ENCODE measurements at places on chromosomes 12 and 14.

DNA sequence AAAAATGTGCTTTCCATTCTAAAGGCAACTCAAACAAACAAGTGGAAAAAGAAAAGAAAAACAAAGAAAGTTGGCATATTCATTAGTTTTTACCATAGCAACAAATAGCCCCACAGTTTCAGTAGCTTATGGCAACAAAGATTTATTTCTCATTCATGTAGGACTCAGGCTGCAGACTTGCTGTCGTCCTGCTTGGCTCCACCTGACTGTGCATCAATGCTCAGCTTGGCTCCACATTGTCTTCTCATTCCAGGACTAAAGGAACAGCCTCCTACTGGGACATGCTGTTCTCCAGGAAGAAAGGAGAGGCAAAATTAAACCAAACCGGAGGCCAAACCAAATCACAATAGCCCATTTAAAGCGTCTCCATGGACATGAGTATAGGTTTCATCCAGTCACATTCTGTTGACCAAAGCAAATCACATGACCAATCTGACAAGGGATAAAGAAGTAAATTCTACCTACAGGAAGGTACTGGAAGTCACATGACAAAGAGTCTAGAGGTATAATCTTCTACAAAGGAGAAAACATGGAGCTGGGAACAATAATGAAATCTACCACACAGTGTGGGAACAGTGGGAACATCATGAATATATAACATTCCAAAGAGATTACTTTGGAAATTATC, 222.5 kb downstream of the PIK3C2G start:
- no peak for DNase-seq

DNA sequence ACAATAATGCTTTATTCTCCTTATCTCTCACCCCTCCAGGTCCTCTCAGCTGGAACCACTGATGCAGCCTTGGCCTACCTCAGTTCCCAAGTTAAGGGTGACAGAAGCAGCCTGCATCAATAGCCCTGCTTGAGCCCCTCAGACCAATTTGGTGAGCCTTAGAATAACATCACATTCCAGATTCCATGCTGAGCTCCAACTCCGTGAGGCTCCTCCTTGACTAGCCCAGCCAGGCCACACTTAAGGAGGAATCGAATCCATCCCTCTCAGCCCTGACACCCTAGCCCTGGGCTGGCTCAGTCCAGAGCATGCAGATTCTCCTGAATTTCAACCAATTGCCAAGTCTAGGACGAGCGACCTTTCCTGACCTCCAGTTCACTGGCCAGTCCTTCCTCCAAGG, 91.1 kb downstream of the ARMH4 start:
- DNase-seq: no peak

DNA sequence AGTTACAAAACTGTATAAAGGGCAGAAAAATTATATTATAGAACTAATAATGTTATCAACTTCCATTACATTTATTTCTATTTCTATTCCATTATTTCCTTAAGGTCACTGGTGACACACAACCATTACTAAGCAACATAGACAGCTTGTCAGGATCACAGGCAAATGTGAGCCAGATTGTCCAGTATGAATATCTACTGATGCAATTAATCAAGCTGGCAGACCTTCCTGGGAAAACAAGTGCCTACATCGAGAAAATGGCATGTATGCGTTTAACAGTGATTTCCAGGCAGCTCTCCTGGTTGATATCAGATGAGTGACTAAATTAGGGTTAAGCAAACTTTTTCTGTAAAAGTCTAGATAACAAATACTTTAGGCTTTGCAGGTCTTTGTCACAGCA, 36.9 kb upstream of the TSPAN8 start:
- DNase-seq: no peak

GRCh38 chr14:85764822-85765221, 234.9 kb downstream of the FLRT2 start:
- DNase-seq: no peak

DNA sequence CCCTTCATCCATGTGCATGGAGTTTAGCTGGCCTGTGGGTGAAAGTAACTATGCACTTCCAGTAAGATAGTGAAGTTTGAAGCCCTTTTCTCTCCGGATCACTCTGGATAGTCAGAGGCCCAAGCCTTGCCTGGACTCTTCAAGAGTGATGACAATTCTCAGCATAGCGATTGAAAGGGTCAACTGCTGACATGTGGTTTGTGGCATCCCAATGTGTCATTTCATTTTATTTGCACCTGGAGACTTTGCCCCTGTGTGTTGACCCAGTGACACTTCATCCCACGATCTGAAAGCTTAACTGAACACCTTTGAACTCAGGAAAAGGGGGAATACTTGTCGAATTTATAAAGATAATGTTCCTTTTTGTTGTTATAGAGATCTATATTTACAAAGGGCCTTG, 711.9 kb upstream of the TMEM132C start:
- no peak for DNase-seq

DNA sequence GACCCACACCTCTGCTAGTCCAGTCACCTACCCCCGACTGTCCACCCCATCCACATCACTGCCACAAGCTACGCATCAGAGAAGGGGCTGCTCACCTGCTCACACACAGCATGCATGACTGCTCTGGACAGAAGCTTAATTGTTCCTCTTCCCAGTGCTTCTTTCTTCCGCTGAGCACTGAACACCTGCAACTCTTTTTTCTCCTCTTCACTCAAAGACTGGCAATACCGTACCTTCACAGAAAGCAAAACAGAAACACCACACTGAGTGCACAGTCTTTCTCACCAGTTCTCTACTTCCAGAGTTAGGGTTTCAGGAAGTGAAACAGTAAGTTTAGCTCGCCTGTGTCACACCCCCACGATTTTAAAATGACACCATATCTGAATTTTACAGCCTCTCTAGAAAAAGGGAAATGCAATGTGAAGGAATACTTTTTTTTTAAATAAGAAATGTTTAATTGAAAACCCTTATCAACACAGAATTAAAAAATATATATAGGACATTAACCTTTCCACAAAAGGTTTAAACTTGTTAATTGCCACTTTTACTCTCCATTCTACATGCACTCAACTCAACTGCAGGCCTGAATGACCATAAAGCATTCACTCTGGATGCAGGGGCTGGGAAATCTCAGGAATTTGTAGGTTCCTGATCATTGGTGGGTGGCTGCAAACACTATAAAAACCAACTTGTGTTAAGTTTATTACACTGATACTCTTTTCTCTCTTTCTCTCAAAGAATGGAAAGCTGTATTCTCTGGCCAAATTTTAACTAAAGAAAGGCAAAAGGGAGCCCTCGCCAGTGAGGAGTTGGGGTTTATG, 120.0 kb downstream of the PRICKLE1 start:
- no peak for DNase-seq

DNA sequence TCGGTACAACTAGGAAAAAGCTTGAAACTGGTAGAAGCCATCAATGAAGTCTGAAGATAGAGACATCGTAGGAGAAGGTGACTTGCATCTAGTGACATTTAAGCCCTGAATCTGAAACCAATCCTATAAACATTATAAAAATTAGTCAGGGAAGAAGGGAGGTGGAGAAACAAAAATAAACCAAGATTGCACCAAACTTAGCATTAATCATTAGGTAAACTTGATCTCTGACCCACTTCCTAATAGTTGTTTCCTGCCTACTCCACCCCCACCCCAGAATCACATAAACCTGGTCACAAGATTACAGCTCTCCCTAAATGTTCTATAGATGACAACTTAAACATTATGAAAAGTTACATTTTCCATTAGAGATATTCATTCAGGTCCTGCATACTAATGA, 40.4 kb downstream of the TSPAN19 start:
- DNase-seq: no peak

DNA sequence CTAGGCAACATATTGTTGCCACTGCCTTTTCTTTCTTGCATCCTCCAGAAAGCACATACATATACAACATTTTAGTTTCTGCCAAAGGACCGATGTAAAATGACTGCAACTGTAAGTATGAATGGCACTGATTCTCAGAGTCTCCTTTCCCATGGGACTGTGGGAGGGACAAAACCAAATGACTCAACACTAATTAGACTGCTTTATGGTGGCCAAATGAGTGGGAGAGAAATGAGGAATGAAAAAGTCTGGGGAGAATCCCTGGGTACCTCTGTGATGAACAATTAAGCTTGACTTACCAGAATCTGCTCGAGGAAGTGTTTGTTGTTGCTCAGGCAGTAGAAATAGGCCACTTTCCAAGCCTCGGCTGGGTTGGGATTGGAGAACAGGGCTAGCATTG, 10.1 kb downstream of the ZFYVE26 start:
- no peak for DNase-seq

GRCh38 chr14:96095058-96095457, 55.9 kb downstream of the C14orf132 start:
- no peak for DNase-seq

- no peak for DNase-seq
Measured at GRCh38 chr12:83634726-83635267, 948.1 kb downstream of the TMTC2 start.

GRCh38 chr14:43116341-43116740, 1390.7 kb downstream of the FSCB start:
- DNase-seq: no peak

DNA sequence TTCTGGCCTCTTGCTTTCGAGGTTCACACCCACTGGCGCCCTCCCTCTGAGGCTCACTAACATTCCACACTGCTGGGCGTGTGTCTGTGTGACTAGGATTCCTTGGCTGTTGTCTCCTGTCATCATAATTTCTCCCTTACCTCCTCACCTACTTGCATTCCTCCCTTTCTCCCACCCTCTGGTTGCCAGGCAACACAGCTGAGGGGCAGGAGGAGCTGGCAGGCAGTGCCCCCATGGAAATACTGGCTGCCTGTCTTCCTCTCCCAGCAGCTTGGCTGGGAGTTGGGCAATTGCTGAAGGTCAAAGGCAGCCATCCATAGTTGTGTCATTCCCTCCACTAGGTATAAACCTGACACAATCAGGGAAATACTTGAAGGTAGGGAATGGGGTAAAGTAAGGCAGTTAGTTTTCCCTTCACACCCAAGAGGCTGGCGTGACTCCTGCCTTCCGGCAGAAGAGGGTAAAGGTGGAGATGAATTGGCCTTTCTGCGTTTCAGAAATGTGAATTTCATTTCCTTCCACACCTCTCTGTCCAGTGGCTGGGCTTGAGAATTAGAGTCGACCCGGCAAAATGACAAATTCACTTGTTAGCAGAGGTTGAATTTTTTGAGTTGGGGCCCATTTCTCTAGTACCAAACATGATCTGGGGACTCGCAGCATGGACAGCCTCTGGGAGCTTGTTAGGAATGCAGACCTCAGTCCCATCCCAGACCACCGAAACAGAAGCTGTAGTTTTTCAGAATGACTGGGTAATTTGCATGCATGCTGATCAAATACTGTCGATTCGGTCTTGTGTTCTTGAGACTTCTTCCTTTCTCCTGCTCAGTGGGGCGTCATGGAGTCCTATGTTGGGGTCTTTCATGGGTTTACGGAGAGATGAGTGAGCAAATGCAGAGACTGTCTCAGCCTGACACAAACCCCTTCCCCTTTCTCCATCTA, 24.3 kb upstream of the EMP1 start:
- DNase-seq: no peak

DNA sequence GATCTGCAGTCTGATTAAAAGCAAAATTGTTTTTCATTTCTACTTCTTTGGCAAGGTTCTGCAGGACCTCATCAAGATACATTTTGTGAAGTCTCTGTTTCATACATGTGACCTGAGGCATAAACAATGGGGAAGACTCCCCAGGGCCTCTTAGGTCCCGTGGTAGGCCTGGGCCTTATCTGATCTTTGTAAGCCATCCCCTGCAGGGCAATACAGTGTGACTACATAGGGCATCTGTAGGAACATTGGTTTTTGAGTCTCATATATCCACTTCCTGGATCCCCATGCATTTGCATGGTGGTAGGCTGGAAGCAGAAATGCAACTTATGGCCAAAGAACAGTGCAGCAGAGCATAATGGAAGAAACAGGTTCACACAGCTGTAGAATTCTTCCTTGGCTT, 6.0 kb downstream of the FAR2 start:
- DNase-seq: no peak

All from T-helper 2 cell (primary cell).